ENCODE measurements at places on chromosomes 3 and 15. TPM values are rescaled to one million over a fixed set of nuclear protein-coding genes. Genes with fewer than 3 reads are reported as not detected.

The SHF gene
- total RNA-seq: 23.9 TPM

DNA sequence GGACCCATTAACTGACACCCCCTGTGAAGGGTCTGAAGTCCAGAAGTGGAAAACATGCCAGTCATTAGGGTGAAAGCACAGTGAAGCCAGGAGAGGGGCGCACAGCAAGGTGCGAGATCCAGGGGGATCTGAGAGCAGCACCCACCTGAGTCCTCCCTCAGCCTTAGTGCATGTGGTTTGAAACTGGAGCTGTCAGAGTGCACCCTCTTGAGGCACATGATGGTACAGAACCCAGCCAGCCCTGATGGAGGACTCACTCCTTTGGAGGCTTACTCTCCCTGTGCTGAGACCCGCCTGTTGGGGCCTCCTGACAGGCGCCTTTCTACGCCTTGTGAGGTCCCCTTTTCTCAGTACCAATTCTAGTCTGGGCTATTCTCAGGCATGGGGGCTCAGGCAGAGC, 77.8 kb downstream of the IL20RB start:
- no peaks in the 10 kb centered on the region for H3K36me3 ChIP-seq
- H3K27me3 ChIP-seq: peaks cover 22% of the 10 kb centered on the region
- H3K4me1 ChIP-seq: peaks cover 3% of the 10 kb centered on the region
- H3K4me3 ChIP-seq: no peak overlapping the region
- H3K27ac ChIP-seq: no peak overlapping the region

- H3K4me3 ChIP-seq: no peak overlapping the region
- H3K4me1 ChIP-seq: no peaks in the 10 kb centered on the region
- H3K36me3 ChIP-seq: no peaks in the 10 kb centered on the region
- H3K27me3 ChIP-seq: no peaks in the 10 kb centered on the region
- no peak for DNase-seq
- no peak overlapping the region for H3K27ac ChIP-seq
Measured at GRCh38 chr3:118949113-118949760, 85.4 kb downstream of the IGSF11 start.

DNA sequence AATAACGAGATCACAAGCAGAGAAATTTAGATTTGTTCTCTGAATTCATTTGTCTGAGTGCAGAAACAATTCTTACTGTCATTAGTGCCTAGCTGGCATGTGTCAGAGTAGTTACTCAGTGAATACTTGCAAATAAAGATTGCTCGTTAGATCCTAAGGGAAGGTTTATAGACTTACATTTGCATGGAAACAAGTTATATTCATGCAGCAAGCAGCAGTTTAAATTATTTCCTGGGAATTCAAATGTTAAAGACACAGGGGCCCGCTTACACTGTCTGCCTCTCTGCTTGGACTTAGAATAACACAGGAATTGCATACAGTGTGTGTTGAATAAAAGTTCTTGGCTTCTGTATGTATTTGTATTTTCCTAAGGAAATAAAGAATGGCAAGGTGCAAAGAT, 680.6 kb upstream of the NECTIN3 start:
- H3K4me1 ChIP-seq: peaks cover 5% of the 10 kb centered on the region
- no peaks in the 10 kb centered on the region for H3K27me3 ChIP-seq
- DNase-seq: no peak
- no peak overlapping the region for H3K27ac ChIP-seq
- H3K4me3 ChIP-seq: no peak overlapping the region

- H3K27me3 ChIP-seq: no peaks in the 10 kb centered on the region
- peaks cover 6% of the 10 kb centered on the region for H3K4me1 ChIP-seq
- H3K4me3 ChIP-seq: no peak overlapping the region
Measured at GRCh38 chr15:82851981-82852511, 42.6 kb downstream of the WHAMM start.

- H3K4me3 ChIP-seq: no peak overlapping the region
- H3K4me1 ChIP-seq: peaks cover 5% of the 10 kb centered on the region
- no peak for DNase-seq
- no peak overlapping the region for H3K27ac ChIP-seq
- H3K27me3 ChIP-seq: no peaks in the 10 kb centered on the region
Measured at GRCh38 chr3:123347205-123347604, 101.7 kb downstream of the ADCY5 start.

- no peak overlapping the region for H3K4me3 ChIP-seq
- H3K36me3 ChIP-seq: no peaks in the 10 kb centered on the region
- no peaks in the 10 kb centered on the region for H3K4me1 ChIP-seq
- no peaks in the 10 kb centered on the region for H3K27me3 ChIP-seq
Measured at GRCh38 chr15:69587723-69588426, 135.3 kb downstream of the RPLP1 start.

DNA sequence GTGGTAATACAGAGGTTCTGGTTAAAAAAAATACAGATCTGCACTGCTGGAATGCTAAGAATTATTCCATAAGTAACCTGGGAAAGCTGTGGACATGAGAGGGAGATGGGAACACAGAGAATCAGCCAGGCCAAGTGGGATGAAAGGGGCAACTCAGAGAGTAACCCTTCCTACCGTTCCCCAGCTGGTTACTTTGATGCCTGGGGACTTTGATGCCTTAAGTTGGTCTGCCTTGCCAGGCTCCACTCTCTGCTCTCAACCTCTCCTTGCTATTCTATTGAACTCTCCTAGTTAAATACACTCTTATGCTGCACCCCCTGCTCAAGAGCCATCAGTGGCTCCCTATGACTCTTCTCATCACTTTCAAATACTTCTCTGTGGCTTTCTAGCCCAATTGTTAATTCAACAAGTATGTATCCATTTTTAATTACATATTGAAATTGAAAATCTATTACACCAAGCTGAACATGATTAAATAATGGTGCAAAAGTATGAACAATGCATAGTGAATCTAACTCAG, 315.5 kb downstream of the TLE3 start:
- no peak for DNase-seq
- H3K4me1 ChIP-seq: no peaks in the 10 kb centered on the region
- H3K36me3 ChIP-seq: no peaks in the 10 kb centered on the region
- no peak overlapping the region for H3K27ac ChIP-seq
- no peak overlapping the region for H3K4me3 ChIP-seq

- no peak overlapping the region for H3K27ac ChIP-seq
Measured at GRCh38 chr15:80785335-80785734, 6.2 kb downstream of the CEMIP start.
